ENCODE measurements at places on chromosomes 2 and 18.

DNA sequence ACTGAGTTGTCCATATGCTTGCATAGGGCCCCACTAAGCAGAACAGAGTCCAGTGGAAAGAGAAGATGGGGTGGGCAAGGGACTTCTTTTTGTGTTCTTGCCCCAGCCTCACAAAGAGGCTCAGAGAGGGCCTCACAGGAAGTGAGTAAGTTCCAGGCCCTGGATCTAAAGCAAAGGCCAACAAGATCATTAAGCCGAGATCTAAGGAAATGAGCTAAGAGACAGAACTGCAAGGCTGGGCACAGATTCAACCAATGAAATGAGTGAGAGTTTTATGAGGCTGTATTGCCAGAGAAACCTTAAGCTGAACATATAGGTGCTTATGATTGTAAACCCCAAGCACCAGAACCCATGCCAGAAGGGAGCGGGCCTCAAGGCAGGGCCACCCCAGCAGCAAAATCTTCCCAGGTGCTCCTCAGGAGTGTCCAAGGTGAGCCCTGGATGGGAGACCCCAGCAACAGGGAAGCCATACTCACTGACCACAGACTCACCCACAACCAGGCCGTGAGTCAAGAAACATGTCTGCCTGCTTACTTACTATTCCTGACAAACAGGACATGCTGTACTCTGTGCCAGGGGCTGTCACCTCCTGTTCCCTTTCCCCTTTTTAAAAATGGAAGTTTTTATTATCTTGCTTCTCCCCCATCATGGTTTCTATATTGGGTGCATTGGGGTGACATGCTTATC is 40.2 kb downstream of the SLC14A1 start:
- DNase-seq = no peak

- DNase-seq = no peak
These were observed 39.1 kb upstream of the PLEKHM3 start for GRCh38 chr2:208064220-208064961.

GRCh38 chr2:201263779-201264178 is 3.4 kb downstream of the CASP8 start:
- no peak for DNase-seq

- DNase-seq = peak; percentile 1
These were observed 56.5 kb upstream of the ACVR1 start for GRCh38 chr2:157932480-157933159.

- peak; percentile 22 for DNase-seq
These were observed 81.5 kb downstream of the NRP2 start for GRCh38 chr2:205763708-205764211.

DNA sequence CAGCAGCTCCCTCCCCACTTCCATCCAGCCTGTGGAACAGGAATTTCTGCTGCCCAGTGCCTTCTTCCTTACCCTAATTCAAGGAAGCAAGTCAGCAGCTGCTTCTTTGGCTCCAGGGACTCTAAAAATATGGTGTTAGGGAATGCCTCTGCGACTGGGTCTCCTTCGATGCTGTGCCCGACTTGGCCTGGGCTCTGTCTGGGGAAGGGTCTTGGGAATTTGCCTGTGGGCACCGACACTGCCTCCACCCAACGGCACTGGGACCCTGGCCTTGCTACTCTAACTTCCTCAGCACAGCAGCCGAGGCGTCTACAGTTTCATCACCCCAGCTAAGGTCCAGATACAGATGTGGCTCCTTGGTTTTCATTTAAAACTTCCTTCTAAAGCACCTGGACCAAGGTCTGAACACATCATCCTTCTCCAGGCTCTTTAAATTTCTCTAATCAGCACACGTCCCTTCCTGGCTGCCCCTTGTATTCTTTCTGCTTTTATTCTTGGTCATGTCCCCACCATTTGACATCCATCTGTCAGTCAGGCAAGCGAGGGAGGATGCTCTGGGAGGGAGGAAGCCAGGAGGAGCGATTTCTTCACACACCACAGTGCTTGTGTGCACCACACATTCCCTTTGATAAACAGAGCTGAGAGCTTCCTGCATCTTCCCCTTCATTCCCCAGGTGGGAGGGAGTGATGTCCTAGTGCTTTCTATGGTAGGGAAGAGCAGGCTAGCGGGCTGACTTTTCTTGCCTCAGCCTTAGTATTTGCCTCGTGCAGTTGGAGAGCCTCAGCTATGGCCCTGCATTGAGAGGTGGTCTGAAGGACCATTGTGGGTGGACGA is 6.8 kb downstream of the LBH start:
- DNase-seq = no peak

DNA sequence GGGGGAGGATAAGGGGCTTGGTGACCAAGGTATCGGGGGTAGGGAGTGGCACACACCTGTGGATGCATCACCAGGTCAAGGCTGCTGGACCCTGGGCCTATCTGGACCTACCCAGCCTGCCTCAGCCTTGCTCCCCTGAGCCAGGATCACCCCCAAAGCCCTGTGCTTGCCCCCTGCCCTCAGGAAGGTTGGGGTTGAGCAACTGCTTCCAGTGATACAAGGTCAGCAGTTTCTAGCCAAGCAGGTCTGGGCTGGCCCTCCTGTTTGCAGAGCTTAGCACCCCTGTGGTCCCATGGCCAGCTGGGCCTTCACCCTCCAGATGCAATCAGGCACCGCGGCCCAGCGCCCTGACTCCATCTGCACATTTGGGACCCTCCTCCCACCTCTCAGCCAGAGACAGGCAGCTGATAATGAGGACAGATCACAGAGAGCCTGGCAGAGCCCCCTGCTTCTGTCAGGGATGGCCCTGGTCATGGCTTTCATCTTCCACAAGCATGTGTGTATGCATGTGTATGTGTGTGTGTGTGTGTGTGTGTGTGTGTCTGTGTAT is 154.6 kb downstream of the TFCP2L1 start:
- DNase-seq = no peak

GRCh38 chr2:44981714-44982108 is 27.5 kb downstream of the SIX2 start:
- peak; percentile 65 for DNase-seq

- DNase-seq = no peak
These were observed 233.0 kb downstream of the NEDD4L start for GRCh38 chr18:58276789-58277739.

- DNase-seq = peak; percentile 86
These were observed 238.8 kb downstream of the ZNF407 start for GRCh38 chr18:74836296-74837139.

- DNase-seq = no peak
These were observed 511.5 kb downstream of the TNS1 start for GRCh38 chr2:217491271-217491670.

GRCh38 chr18:9994026-9994570 is 80.3 kb downstream of the VAPA start:
- DNase-seq = no peak

DNA sequence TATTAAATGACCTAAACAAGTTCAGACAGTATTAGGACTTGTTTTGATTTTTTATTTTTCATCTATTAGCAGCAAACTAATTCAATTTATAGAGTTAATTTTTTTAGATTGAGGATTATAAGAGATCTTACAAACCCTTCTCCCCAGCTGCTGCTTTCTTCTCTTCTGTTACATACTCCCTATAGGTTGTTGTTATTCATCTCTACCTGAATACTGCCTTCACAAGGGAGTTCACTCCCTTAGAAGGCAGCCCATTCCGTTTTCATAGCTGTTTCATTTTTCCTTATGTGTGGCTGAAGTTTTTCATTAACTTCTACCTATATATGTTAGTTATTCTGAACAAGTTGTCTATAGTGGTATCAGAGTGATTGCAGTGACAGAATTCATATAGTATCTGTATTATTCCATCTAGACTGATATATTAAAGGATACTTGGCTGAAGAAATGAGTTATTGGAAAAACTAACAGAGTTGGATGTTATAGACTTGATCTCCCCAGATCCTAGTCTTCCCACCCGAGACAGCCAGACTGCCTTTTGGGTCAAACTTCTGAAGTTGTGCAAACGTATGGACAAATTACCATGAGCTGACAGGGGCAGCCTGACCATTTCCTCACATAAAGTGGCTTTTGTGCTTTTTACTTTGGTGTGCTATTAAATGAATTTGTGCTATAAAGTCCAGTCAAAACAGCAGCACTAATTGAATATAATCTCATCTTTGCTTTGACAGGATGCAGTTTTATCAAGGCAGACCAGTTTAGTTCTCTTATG is 8.7 kb downstream of the GLS start:
- DNase-seq = no peak

- DNase-seq = no peak
These were observed 19.2 kb downstream of the GKN1 start for GRCh38 chr2:68993660-68994059.

GRCh38 chr2:132904142-132904842 is 234.3 kb upstream of the LYPD1 start:
- DNase-seq = no peak

DNA sequence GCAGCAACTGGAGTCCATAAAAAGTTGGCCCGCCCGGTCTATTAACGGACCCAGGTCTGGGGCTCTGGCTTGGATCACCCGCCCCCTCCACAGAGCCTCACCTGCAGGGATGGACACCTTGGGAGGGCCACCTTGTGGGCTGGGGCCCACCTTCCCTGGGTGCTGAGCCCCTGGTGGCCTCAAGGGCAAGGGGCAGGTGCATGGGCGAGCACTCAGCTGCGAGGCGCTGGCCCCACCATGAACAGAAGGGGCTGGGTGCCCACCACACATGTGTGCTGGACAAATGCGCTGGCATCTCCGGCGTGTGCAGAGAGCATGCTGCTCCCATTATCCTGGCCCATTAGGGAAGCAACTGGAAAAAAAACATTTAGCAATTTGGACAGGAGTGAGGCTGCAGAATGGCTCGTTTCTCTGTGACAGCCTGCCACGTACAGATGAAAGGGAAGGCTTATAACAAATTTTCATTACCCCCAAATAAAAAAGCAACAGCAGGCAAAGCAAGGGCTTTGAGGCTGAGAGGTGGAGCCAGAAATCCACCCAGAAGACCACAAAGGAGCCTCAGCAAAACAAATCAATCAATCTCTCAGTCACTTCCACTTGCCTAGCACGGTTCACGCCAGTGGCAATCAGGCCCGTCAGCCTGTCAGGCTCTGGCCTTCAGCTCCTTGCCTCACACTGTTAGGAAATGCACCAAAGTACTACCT is 253.1 kb upstream of the ZNF521 start:
- DNase-seq = no peak

- no peak for DNase-seq
These were observed 2.7 kb upstream of the LRP2 start for GRCh38 chr2:169365029-169365480.

DNA sequence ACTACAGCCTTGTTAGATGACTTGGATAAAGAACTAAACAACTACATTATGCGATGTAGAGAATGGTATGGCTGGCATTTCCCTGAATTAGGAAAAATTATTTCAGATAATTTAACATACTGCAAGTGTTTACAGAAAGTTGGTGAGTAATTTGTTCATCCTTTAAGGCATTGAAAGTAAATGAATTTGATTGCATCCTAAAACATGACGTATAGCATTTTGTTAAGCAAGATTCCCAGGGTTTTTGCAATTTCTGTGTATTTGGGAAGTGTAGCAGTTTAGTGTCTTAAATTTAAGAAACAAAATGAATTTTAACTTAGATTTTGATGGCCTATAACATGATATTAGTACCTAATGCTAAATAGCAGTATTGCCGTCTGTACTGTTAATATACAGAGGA is 24.8 kb downstream of the NOP58 start:
- no peak for DNase-seq

DNA sequence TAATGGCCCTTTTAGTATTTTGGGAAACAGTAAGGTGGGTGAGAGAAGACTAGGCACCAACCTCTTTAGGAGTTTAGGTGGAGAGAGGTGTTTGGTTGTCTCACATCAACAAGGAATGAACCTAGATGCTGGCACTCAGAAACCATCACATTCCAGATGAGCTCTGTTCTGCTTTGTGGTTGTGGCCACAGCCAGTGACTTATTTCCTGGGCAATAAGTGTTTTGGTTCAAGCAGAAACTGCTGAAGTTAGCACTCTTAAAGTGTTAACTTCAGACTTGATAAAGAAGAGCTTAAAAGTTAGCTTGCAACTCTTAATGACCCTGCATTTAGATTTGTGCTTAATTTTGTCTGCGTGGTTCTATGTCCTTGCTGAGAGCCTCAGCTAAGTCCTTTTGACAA is 929.2 kb downstream of the SLC4A3 start:
- no peak for DNase-seq

DNA sequence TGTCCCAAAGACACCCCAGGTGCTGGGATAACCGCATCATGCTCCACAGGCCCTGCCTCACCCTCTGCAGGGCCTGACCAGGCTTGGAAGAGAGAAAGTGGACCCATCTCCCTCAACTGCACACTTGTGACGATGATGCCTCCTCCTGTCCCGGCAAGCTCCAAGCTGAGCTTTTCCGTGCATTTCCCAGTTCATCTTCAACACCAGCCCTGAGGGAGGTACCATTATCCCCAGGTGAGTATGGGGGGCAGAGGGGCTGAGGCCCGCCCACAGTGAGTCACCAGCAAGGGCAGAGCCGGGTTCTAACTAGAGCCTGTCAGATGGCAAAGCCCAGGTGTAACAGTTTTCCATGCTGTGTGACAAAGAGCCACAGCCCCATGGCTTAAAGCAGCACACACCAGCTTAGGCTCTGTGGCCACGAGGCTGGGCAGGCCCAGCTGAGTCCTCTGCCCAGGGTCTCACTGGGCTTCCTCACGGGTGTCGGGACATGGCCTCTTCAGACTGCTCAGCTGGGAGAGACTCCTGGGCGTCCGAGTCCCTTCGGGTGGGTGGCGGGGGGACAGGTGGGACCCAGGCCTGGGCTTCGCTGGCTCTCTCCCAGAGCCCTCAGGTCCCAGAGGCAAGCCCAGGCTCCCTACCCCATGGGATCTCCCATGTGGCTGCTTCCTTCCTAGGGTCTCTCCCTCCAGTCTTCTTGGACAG is 108.4 kb upstream of the OTOS start:
- no peak for DNase-seq

DNA sequence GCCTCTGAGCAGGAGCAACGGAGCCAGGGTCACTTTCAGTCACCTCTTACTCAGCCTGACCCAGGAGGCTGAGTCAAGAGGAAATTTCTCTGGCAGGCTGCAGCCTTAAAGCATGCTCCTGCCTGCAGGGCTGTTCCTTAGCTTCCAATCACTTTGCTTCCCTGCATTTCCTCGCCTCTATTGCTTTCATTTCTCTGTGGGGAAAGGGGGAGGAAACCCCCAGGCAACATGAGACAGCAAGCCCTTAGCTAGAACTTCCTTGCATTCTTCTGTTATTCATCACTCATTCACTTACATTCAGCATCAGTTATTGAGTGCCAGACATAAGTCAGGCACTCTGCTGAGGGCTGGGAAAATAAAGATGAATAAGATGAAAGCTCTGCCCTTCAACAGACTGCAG is 13.0 kb downstream of the XDH start:
- no peak for DNase-seq

- DNase-seq = no peak
These were observed 93.9 kb downstream of the TTC32 start for GRCh38 chr2:19807866-19808265.

- DNase-seq = no peak
These were observed 19.3 kb upstream of the DSG3 start for GRCh38 chr18:31428211-31428610.

Measured in NCI-H1092 treated with DMSO at 0.1 percent for 48 hours (cell line).